Caki2 (cell line): ENCODE measurements at places on chromosomes 4 and X.
A peak's percentile ranks its signal among the peaks of the same experiment; 100 is the strongest.

DNA sequence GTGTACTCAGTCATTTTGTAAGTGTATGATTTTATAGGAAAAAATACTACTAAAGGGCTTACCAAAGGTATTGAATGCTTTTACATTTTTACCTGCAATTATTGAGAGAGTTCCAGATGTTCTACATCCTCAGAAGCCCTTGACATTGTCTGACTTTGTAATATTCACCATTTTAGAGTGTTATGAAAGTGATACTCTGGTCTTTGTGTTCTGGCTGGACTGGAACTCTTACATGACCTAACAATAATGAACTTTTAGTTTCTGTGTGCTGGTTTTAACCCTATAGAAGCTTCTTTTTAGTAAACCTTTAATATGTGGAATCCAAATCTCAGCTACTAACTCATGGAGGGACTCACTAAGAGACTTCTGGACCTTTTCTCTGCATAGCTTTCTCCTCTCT is 478.8 kb upstream of the SPANXN1 start:
- DNase-seq: no peak

GRCh38 chrX:69038816-69039215 is 126.4 kb downstream of the PJA1 start:
- DNase-seq: no peak

- no peak for DNase-seq
Measured at GRCh38 chr4:82851885-82852750, 38.8 kb downstream of the SEC31A start.

DNA sequence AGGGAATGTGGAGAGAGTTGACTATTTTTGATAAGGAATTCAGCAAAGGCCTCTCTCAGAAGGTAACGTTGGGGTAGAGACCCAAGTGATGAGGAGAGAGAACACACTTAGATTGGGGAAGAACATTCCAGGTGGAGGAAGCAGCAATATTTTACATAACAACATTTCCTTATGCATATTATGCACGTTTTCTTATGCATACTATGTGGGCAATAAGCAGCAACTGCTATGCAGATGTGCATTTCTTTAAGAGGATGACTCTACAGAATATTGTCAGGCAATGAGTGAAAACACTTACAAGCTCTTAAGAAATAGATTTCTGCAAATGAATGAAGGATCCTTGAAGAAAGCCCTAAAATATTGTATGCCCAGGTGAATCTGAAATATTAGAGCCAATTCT is 91.1 kb downstream of the TMEM47 start:
- no peak for DNase-seq

DNA sequence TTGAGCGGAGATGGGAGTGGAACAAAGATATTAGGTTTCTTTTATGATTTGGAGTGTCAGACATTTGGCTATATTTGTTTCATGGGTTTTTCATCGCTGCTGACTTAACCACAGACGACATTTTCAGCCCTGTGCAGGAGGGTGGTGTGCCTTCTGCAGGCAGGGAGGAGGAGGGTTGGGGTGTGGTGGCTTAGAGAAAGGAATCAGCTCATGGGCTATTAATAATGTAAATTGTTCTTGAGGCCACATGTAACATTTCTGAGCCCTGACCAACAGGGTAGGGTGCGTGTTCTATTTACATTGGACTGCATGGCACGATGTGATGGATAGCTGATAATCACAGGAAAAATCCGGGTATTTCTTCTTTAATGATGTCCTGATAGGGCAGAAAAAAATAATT is 67.6 kb downstream of the POLA1 start:
- no peak for DNase-seq

- DNase-seq: no peak
Measured at GRCh38 chr4:151567056-151567455, 158.1 kb downstream of the FHIP1A start.

GRCh38 chrX:15143050-15143824 is 126.6 kb downstream of the ASB9 start:
- peak; percentile 14 for DNase-seq

- DNase-seq: no peak
Measured at GRCh38 chr4:135533053-135533452, 1331.5 kb upstream of the PABPC4L start.

- no peak for DNase-seq
Measured at GRCh38 chrX:48899078-48899410, 1.3 kb downstream of the PQBP1 start.

DNA sequence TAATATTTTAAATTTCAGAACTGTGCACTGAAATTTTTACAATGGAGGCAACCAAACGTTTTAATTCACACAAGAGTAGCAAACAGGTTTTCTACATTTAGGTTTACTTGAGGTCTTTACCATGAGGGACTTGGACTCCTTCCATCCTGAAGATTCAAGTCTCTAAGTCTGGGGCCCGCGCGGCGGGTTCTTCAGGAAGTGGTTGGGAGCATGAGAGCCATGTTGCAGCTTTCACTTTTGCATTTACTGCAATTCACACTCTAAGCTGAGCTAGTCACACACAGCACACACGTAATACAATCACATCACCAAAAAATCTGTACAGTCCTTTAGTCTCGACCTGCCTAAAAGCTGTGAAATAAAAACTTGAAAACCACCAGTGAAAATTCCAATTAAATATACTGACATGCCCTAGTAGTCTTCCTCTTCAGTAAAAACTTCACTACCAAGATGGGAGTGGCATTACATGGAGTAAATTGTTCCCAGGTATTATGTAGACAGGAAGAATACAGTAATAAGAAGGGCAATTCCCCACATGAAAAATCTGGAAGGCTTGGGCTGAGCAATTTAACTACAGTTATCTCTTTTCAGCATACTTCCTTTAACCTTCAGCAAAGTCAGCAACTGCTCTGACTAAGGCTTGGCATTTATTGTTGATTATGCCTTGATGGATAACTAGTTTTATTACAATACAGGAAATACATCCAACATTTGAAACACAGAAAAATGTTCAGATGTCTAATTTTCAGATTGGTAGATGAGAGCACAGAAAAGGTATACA is 571.1 kb upstream of the DIPK2B start:
- no peak for DNase-seq

DNA sequence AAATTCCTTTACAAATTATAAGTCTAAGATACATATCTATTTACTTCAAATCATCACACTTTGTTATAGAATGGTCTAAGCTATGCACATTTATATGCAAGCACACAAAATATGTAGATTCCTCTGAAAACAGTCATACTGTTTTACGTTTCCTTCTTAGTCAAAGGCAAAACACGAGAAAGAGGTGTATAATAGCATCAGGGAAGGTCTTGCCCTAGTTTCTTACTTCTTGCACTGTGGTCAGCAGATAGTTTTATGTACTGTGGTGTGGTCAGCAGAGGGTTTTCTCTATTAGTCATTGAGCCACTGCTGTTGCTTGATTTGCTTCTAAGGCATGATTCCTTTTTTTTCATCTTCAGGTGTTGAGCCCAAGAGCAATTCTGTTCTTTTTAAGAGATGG is 117.7 kb downstream of the ADAM29 start:
- DNase-seq: peak; percentile 10

DNA sequence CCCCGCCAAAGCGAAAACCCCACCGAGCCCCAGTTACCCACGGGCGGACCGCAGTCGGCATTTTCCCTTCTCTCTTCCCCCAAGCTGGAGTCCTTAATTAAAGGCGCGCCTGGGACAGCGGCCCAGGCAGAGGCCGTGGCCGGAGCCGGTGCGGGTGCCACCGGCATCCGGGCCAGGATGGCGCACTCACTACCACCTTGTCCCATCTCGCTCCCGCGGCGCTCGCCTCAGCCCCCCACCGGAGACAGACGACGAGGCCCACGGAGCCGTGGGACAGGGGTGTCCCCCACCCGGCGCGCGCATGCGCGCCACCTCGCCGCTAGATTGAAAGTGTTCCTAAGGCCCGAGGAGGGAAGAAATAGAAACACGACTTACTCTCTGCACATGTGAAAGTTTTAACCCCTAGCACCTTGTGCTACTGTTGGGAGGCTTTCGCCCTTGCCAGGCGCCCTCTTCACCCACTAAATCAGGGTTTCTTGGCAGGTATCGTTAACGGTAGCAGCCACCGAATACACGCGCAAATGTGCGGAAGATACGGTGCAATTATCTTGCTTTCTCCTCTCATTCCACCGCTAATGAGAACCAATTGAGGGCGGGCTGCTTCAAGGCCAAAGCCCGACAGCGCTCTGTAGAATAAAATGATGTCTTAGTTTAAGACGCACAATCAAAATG is 64.3 kb upstream of the CCDC160 start:
- peak; percentile 31 for DNase-seq

DNA sequence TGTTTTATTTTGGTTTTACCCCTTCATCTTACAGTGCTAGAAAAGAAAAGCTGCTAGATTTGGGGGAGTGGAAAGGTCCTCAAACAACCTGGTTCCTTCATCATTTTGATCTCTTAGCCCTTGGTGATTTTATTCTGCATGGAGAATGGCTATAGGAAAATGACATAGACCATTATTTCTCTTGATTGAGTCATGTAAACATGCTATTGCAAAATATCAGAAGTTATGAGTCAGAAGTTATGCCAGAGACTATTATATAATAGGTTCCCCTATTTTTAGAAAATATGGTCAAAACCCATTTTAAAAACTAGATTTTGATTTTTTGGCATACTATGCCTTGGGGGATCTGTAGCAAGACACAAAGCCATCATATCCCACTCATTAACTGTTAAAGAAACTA is 83.7 kb upstream of the FAM9C start:
- no peak for DNase-seq

- no peak for DNase-seq
Measured at GRCh38 chr4:18935659-18936345, 914.2 kb upstream of the LCORL start.

DNA sequence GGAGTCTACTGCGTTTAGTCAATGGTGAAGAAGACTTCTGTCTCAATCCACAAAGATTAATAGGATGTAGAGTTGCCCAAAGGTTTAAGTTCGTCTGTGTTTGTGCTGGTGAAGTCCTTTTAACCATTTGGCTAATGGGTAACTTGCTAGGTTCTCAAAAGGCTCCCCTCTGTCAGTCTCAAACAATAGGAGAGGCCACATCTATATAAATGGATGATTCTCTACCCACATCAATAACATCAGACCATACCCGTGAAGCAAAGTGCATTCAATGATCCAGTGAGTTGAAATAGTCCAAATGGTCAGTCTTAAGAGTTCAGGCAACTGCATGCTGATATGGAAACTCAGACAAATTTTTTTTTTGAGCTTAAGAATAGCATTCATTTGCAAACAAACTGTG is 28.1 kb downstream of the RS1 start:
- DNase-seq: no peak

- DNase-seq: no peak
Measured at GRCh38 chrX:40237731-40238178, 140.0 kb upstream of the BCOR start.

- DNase-seq: no peak
Measured at GRCh38 chr4:109821185-109821584, 5.6 kb downstream of the GAR1 start.

GRCh38 chr4:25484243-25484721 is 107.2 kb downstream of the ANAPC4 start:
- no peak for DNase-seq

DNA sequence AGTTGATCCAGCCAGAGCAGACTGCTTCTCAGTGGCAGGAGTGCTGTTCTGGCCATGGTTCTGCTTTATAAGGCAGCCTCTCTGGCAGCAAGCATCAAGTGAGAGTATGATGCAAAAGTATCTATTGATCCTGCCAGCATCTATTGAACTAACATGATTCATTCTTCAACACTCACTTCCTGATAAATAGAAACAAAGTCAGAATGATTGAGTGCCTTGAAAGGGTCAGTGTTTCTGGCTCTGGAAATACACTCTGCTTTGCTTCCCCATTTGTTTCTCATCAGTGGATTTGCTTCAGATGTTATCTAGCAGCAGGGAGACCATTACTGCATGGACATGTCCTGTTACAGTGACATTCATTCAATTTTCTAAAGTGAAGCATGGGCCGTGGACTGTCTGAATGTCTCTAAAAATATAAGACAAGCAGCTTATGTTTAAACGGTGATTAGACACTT is 66.2 kb upstream of the FRAS1 start:
- DNase-seq: no peak

- no peak for DNase-seq
Measured at GRCh38 chr4:106039796-106040195, 144.5 kb downstream of the NPNT start.

DNA sequence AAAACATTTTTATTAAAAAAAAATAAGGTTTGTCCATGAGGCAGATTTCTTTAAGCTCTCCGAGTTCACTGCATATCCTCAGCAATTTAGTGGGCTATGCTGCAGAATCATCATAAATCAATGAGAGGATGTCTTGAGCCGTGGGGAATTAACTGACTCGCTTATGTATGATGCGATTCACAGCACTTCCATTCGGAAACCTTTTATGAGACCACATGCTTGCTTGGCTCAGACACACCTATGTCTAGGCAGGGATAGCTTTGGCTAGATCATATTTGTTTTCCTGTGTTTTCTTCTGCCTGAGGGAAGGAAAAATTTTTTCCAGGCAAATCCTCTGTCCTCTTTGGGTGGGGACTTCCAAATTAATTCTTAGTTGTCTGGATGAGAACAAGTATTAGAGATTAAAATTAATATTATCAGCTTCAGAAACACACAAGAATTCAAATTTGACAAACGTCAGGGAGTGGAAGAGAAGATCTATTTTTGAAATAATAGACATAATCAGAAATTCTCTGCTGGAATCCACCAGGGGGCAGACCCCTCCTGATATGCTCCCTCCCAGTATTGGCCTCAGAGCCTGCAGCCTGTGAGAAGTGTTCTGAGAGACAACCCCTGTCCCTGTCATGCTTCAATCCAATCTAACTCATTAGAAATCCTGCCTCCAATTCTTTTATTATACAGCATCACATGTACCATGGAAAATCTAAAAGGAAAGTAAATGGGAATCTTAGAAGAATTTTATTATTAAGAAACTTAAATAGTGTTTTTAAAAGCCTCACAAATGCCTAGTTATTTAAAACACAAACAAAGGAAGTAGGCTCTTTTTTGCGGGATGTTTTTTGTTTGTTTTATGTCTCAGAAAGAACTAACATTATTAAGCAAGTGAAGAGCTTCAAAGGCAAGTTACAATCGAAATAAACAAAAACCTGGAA is 345.1 kb upstream of the TACR3 start:
- peak; percentile 16 for DNase-seq

GRCh38 chr4:1041147-1041935 is 29.9 kb downstream of the FGFRL1 start:
- DNase-seq: peak; percentile 95

DNA sequence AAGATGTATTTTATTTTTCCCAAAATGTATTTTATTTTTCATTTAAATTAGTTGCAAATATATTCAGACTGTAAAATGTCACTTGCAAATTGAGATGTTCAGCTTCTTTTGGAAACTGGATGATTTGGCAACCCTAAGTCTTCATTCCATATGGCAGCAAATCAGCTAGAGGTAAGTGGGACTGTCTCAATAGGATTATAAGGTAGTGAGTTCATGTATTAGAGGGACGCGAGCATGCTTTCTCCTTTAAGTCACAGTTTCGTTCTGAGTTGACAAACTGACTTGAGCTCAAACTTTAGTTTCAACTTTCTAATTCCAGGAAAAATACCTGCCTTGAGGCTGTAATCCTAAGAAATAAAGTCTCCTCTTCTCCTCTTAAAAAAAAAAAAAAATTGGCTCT is 44.2 kb upstream of the TMEM131L start:
- DNase-seq: no peak

GRCh38 chr4:22850630-22851029 is 157.9 kb downstream of the GBA3 start:
- DNase-seq: no peak
